ENCODE measurements at places on chromosomes 7 and 10.
A peak's percentile ranks its signal among the peaks of the same experiment; 100 is the strongest.

- no peak for DNase-seq
These were observed 20.4 kb downstream of the FRMPD2 start for GRCh38 chr10:48253970-48254657.

GRCh38 chr10:110364531-110364937, 59.8 kb upstream of the SMNDC1 start:
- DNase-seq, result no peak

DNA sequence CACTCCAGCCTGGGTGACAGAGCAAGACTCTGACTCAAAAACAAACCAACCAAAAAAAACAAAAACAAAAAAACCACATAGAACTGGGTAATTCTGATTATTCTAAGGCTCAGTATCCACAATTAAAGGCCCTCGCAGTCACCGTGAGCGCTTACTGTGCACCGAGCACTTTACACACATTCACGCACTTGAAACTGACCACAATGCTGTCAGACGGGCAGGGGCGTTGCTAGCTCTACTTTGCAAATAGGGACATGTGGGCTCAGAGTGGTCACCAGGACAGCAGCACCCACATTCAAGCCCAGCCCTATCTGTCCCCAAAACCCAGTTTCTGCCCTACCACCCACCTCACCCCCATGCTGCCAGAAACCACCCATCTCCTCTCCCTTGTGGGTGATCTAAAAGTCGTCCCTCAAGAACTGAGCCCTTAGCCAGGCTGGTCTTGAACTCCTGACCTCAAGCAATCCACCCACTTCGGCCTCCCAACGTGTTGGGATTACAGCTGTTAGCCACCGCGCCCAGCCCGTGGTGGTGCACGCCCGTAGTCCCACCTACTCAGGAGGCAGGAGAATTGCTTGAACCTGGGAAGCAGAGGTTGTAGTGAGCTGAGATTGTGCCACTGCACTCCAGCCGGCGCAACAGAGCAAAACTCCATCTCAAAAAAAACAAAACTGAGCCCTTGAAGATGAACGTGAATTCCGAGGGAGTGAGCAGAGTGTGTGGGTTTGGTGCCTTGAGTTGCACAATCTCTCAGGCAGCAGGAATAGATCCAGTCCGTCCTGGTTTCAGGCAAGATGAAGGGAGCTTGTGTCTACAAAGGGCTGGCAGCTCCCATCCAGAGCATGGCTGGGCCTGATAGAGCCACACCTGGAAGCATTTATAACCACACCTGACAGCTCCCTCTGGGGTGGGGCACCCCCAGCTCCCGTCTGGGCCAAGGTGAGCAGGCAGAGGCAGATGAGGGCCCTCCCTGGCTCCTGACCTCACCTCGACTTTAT, 5.4 kb upstream of the HSPB1 start:
- DNase-seq, result no peak

GRCh38 chr10:81502677-81503359, 372.2 kb upstream of the NRG3 start:
- DNase-seq, result no peak

- no peak for DNase-seq
These were observed 124.6 kb downstream of the AUTS2 start for GRCh38 chr7:69722843-69723242.

GRCh38 chr10:114336823-114337509, 67.3 kb downstream of the AFAP1L2 start:
- DNase-seq, result no peak

DNA sequence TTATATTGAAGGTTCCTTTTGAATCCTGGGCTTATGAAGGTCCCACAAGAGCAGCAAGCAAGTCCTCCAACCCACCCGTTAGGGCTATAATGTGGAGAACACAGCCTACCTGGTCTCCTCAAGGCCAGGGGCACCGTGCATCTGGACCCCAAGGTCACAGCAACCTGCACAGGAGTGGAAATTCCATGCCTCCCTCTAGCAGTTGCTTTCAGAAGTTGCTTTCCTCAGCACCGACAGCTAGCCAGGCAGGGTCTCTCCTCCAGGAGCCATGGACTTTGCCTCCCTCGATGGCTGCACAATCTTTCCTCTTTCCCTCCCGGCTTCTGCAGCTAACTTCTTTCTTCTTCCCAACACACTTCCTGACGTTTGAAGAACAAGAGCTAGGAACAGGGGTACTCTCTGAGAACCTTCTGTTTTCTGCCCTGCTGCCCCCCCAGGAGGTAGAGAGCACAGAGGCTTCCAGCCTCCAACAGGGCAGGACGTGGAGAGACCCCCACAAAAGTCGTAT, 149.8 kb downstream of the PTPN20 start:
- no peak for DNase-seq

DNA sequence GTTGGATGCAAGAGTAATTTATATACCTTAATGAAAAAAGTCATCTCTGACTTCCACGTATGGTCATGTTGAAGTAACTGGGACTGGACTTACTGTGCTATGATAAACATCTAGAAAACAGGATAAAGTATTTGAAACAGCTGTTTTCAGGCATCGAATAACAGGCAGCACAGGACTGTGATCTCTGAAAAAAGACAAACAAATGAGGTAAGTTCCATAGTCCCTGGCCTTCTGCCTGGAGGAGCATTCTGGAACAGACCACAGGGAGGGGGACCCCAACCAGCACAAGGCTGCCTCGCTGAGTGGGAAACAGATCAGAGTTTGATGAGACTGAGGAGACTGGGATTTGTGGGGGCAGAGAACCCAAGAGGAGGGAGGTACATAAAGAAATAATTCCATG, 89.1 kb upstream of the HABP2 start:
- DNase-seq, result no peak

GRCh38 chr7:108136191-108136688, 6.1 kb upstream of the LAMB4 start:
- no peak for DNase-seq

- DNase-seq, result no peak
These were observed 286.7 kb downstream of the OTUD1 start for GRCh38 chr10:23725548-23725947.

GRCh38 chr7:146375170-146375569, 258.6 kb downstream of the CNTNAP2 start:
- no peak for DNase-seq

DNA sequence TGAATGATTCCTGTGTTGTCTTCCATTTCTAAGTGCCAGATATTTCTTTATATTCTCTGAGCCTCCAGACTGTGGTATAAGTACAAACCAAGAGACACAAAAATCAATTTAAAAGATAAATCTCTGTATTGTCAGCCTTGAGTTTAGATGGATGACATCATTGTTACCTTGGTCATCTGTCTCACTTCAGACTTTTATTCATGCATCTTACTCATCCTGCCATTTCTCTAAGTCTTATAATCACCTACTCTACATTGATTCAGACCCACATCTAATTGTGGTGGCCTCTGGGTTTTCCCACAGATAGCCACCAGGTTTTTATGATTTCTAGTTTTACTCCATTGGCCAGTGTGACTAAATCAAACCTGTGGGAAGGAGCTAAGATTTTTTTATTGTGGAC, 26.8 kb upstream of the HDAC9 start:
- no peak for DNase-seq

- no peak for DNase-seq
These were observed 6.2 kb upstream of the ADAM8 start for GRCh38 chr10:133282846-133283390.

- DNase-seq, result no peak
These were observed 890 bp downstream of the ZFYVE27 start for GRCh38 chr10:97737770-97738265.

DNA sequence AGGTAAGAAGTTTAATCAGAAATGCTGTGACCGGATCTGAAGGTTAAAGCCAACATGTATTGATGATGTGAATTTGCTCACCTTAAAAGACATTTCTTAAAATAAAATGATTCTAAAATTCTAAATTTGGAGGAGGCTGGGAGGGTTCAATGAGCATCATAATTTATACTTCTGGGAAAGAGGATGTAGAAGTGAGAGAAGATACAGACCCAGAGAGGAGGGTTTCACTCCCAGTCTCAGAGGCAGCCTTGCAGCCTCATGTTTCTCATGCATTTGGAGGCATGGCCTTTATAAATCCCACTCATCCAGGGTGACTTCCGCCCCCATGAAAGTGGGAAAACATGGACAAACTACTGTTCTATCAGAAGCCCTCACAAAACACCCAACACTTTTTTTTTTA, 305.6 kb upstream of the PITRM1 start:
- no peak for DNase-seq

- DNase-seq, result peak; percentile 34
These were observed 191.3 kb upstream of the PODXL start for GRCh38 chr7:131747658-131748232.

GRCh38 chr10:110851020-110851612, 20.6 kb upstream of the PDCD4 start:
- DNase-seq, result no peak

DNA sequence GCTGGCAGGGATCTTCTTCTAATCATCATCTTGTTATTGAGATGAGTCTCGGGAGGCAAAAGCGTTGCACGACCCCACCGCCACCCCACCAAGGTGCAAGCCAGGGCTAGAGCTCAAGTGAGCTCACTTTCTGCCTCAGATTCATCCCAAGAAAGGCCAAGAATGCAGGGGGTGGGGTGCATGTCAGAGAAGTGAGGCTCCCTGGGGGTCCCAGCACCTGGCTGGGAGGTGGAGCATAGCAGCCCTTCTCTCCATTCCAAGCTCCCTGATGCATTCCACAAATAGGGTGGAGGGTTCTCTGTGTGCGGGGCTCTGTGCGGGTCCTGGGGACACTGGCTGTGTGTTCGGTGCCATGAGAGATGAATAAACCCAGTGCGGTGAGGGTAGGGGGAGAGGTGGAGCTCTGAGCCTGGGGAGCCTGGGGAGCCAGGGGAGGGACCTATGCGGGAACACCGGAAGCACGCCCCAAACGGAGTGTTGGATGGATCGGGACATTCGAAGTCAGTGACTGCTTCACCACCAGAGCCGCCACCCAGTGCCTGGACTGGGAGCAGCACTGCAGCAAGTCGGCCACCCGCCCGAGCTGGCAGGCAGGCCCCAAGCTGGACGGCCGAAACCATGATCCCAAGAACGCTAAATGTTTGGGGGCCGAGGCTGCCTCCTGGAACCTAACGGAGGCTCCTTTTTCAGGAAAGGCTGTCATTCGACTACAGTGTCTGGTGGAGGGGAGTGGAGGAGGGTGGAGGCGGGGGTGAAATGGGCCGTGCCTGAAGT, 17.9 kb upstream of the HMX3 start:
- DNase-seq, result no peak

GRCh38 chr10:772227-772637, 82.8 kb upstream of the DIP2C start:
- DNase-seq, result no peak

- no peak for DNase-seq
These were observed 54.4 kb downstream of the ZNF503 start for GRCh38 chr10:75347186-75347585.

DNA sequence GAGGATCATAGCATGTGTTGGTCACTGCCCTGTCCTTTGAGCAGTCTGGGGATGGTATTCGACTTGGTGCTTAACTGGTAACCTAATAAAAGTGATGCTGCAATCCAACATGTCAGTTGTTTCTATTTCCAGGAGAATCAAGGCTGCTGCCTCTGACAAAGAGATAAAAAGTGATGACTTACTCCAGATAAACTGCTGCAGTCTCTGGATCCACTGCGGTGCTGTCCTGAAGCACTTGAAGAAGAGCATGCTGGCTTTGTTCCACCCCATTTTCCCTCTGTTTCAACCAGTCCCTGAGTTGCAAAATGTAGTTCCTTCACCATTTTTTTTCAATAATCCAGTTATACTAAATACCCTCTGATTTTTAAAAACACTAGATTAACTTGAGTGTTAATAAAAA, 403.5 kb upstream of the ANKRD30A start:
- no peak for DNase-seq

- DNase-seq, result no peak
These were observed 75.9 kb downstream of the OAT start for GRCh38 chr10:124342821-124343170.

DNA sequence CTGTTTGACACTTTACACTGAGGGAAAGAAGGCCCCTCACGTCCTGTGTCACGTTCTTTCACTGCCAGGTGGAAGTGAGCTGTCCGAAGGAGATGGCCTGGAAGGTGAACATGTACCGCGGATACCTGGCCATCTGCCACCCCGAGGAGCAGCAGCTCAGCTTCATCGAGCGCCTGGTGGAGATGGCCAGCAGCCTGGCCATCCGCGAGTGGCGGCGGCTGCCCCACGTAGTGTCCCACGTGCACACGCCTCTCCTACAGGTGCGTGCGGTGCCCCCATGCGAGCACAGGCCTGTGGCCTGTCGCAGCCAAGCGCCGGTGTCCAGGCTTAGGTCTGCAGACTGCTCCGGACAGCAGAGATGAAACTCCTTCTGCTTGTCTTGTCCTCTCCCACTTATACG, 103.4 kb downstream of the TRRAP start:
- no peak for DNase-seq

DNA sequence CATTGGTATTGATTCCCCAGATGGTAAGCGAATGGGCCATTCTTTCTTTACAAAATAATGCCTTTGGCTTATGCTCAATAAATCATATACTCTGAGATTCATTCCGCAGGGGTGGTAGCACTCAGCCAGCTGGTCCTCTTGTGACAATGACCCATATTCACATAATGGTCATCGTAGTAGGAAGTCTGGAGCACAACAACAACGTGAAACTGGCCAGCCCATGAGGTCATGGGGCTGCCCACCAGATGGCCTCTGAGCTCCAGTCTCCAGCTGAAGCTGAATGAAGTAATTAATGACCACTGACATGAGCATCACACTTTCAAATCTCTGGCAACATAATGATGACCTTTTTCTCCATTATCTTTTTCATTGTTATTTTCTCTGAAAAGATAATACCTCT, 42.3 kb upstream of the SORCS1 start:
- DNase-seq, result no peak

DNA sequence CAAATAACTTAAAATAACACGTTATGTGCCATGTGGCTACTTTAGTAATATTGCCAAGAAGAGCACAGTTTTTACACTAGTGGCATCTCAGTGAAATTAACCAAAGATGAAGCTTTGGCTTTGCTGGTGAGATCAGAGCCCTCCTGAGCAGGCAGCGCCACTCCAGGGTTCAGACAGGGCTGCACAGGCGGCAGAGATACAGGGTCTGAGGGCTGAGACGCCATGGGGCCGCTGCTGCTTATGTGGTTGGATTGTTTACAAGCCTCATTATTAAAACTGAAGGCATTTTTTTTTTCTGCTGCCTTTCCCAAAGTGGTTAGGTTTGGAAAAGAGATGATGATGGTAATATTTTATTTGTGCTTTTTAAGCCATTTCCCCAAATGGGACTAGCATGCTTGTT, 68.8 kb upstream of the DNAJB6 start:
- no peak for DNase-seq

GRCh38 chr10:95280637-95281036, 10.2 kb downstream of the PDLIM1 start:
- no peak for DNase-seq

- DNase-seq, result no peak
These were observed 112.2 kb downstream of the TES start for GRCh38 chr7:116322541-116322940.

GRCh38 chr7:5667391-5667790, 114.1 kb downstream of the RNF216 start:
- no peak for DNase-seq

Measured in NCI-H774 (cell line).